B cell (primary cell): ENCODE measurements at places on chromosomes 13 and 19.

GRCh38 chr13:39577838-39578491 lies 25.0 kb downstream of the LHFPL6 start:
- DNase-seq: no peak

GRCh38 chr19:31277516-31277915 lies 71.7 kb downstream of the TSHZ3 start:
- no peak for DNase-seq

GRCh38 chr13:55007681-55008080 lies 1979.1 kb downstream of the OLFM4 start:
- no peak for DNase-seq

DNA sequence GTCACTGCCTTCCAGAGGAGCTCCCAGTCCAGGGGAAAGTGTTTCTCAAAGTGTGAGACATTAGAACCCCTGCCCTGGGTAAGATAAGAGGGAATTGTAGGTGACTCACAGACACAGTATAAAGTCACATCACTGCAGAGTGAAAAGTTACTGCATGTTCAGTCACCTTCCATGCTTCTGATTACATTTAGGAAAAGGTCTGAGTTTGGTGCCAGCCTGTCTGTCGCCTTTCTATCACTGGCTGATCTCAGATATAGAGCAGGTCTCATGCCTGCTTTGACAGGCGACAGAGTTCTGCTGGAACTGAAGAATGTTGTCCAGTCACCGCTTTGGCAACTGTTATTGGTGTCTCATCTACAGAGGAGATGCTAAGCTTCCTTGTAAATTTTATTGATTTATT lies 1078.6 kb downstream of the UQCRFS1 start:
- DNase-seq: no peak

DNA sequence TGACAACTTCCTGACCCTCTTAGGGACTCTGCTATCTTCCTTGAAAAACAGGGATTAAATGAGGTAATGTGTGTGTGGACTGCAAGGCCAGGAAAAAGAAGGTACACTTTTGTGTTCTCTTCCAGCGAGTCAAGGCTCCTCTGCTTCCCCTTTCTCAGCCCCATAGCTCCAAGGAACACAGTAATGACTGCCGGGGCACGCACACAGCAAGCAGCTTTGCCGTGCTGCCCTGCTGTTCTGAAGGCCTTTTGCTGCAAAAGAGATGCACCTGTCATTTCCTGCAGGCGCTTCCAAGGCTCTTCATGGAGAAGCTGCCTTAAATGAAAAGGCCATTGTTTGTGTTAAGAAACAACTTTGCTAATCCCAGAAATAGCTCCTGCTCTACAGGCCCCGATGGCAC lies 84.6 kb downstream of the CYSLTR2 start:
- DNase-seq: no peak

- DNase-seq: no peak
Observed at GRCh38 chr13:110047496-110047895, 259.5 kb downstream of the COL4A1 start.

- no peak for DNase-seq
Observed at GRCh38 chr13:97411984-97412383, 22.0 kb upstream of the RAP2A start.

DNA sequence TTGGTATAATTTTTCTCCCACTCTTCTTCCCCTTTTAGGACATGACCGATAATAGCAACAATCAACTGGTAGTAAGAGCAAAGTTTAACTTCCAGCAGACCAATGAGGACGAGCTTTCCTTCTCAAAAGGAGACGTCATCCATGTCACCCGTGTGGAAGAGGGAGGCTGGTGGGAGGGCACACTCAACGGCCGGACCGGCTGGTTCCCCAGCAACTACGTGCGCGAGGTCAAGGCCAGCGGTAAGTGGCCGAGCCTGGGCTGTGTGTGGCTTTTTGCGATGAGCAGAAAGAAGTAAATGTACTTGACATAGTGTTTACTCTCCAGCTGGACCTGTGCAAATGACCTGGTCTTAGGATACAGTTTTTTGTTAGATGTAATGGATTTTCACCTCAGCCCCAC lies 102.5 kb downstream of the ARHGEF7 start:
- no peak for DNase-seq

DNA sequence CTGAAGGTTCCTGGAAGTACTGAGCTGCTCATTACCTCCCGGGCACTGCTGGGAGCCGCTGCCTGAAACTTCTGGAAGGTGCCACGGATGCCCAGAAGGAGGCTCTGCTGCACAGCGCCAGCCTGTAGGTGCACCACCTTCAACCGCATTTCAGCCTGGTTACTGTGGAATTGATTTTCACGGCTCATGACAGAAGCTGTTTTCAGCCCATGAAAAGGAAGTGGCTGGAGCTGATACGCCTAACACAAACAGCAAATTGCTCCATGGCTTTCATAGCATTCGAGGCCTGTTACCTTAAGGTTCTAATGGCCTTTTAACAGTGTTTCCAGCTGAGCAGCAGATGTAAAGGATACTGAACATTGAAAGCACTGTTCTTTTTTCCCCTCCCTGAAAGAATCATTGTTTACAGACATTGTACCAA lies 22.0 kb downstream of the GPC6 start:
- DNase-seq: no peak

- DNase-seq: no peak
Observed at GRCh38 chr19:35417713-35418534, 30.1 kb upstream of the FFAR2 start.

DNA sequence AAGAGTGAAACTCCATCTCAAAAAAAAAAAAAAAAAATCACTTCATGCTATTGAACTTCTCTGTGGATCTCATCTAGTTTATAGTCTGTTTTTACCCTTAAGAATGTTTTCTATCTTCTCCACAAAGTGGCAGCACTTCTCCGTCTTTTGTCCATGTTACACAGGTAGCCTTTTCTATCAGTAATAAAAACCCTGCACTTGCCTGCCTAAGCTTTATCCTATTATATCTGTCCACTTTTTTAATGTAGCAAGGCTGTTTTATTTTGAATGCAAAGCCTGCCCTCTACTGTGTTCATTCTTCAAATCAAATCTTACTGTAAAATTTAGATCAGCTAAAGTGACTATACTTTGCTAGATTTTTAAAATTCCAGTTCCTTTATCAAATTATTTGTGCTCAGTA lies 124.0 kb downstream of the STOML3 start:
- no peak for DNase-seq

- DNase-seq: no peak
Observed at GRCh38 chr19:8221161-8221560, 12.0 kb downstream of the CERS4 start.

GRCh38 chr13:101127741-101128353 lies 288.5 kb downstream of the NALCN start:
- DNase-seq: peak; percentile 31

- peak; percentile 55 for DNase-seq
Observed at GRCh38 chr19:18832306-18833140, 764 bp downstream of the UPF1 start.

- DNase-seq: no peak
Observed at GRCh38 chr13:103157016-103157415, 90.8 kb upstream of the SLC10A2 start.

DNA sequence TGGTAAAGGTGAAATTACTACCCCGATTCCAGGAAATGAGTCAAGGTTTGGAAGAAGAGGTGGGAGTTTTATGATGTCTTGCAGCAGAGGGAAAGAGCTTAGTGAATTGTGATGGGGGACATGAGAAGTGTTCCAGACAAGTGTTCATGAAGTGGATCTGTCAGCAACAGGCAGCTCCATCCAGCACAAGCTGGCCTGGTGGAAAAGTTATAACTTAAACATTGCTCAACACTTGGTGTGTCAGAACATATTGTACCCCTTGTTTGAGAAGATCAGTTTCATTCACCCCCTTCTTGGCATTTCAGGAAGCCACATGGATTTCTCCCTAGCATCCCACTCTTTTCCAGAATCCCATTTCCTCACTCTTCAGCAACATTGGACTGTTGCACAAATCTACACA lies 222.0 kb downstream of the B3GLCT start:
- DNase-seq: no peak

GRCh38 chr13:22903925-22904324 lies 276.9 kb upstream of the SGCG start:
- no peak for DNase-seq
